ENCODE measurements at places on chromosomes 2 and 18. TPM values are rescaled to one million over a fixed set of nuclear protein-coding genes. Genes with fewer than 3 reads are reported as not detected.

The NTSR2 gene
- total RNA-seq, result not detected

The STAMBP gene
- total RNA-seq, result 25.7 TPM

The ERCC3 gene
- 50.0 TPM for total RNA-seq

The PUS10 gene
- 5.4 TPM for total RNA-seq

Measured in regular cardiac myocyte (primary cell).